ENCODE measurements at places on chromosomes 2 and 18. TPM values are rescaled to one million over a fixed set of nuclear protein-coding genes. Genes with fewer than 3 reads are reported as not detected.

- DNase-seq = peak; percentile 41
Measured at GRCh38 chr2:113890253-113891235, 655 bp downstream of the ACTR3 start.

DNA sequence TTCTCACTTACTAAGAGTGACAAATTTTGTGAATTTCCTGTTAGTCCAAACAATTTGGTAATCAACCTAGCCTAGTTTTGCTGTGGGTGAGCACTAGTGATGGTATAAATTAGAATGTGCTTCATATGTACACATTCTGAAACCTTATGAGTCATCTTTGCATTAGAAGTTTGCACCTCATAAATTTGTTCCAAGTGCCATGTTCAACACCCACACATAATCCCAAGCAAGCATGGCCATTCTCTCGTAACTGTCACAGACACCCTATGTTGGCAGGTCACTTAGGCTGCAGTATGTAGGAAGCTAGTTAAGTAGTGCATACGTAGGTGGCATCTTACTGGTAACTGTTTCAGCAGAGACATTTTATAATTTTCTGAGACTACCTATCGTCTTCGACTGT is 46.9 kb downstream of the NAB1 start:
- DNase-seq = no peak

GRCh38 chr18:7512348-7512747 is 54.8 kb upstream of the PTPRM start:
- DNase-seq = no peak

Gene ORC4
- 65.1 TPM for total RNA-seq

Gene RPL31
- 1,563 TPM for total RNA-seq

Measured in neural crest cell (in vitro differentiated cells).